ENCODE measurements at places on chromosomes 6 and 20.

DNA sequence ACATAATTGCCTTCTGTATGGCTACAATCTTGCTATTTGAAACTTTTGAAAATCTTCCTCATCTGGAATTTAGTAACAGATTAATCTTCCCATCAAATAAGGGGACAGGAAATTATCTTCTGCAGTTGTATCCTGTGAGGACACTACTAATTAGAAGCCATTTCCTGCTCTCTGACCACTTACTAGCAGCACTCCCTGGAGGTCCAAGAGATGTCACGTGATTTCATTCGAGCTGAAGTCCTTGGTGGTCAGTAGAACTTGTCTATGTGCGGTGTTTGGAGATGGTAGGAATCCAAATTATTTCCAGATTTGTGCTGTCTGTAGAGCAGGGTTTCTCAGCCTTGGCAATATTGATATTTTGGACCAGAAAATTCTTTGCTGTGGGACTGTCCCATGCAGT is 202.5 kb downstream of the TFAP2B start:
- DNase-seq = peak; percentile 52

GRCh38 chr6:26260725-26261490 is 104.1 kb upstream of the BTN3A2 start:
- no peak for DNase-seq

DNA sequence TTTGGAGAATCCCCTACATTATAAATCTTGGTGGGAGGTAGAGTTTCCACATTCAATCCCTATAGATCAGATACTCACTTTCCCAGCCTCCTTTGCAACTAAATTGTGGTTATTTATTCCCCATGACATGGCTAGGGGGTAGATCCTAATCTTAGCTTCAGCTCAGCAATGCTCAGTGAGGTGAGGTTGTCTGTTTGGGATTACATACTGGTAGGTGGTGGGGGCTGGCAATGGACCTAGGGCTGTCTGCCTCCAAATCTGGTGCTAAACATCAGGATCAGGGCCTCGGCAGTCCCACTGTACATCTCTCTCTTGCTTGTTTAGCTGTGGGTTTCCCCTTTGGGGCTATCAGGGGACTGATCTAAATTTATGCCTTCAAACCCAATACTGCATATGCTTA is 45.8 kb upstream of the PMEPA1 start:
- DNase-seq = no peak

GRCh38 chr20:32462900-32463641 is 104.9 kb downstream of the ASXL1 start:
- no peak for DNase-seq

GRCh38 chr6:30130179-30130679 is 5.7 kb upstream of the TRIM40 start:
- no peak for DNase-seq

GRCh38 chr6:137676888-137677287 is 182.7 kb upstream of the OLIG3 start:
- DNase-seq = no peak

DNA sequence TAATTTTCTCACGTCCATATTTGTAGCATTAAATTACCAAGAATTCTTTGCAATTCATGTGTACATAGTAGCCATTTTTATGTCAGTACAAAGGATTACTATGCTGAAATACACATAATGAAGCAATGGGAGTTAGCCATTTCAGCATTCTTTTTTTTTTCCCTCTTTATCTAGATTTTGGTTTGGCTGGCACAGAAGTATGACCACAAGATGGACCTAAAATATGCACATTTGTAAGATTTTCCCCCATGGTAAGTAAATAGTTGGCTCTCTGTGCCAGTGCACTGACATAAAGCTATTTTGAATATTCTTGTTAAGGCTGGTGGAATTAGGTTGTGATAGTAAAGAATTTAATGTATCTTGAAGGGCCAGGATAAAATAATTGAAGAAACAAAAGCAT is 486.1 kb upstream of the BTBD3 start:
- DNase-seq = peak; percentile 69

GRCh38 chr6:27176096-27176495 is 71.4 kb upstream of the PRSS16 start:
- peak; percentile 63 for DNase-seq

DNA sequence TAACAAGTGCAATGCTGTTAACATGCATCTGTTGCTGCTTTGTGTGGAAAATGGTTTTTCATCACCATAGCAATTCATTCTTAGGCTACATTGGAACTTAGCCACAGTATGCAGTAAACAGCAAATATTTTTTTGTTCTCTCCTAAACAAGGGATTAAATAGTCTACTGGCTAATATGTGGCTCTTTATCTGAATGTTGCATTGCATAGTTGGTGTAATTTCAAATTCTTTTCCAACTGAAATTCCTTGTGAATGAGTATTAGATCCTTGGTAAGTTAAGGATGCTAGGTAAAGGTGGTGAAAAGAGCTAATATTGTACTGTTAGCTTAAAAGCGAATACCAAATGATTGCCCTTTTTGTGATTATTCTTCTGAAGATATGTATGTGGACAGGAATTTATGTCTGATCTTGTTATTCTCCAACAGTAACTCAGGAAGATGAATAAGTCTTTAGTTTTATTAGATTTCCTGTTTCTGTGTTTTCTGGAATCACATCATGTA is 958 bp downstream of the MLIP start:
- peak; percentile 11 for DNase-seq

DNA sequence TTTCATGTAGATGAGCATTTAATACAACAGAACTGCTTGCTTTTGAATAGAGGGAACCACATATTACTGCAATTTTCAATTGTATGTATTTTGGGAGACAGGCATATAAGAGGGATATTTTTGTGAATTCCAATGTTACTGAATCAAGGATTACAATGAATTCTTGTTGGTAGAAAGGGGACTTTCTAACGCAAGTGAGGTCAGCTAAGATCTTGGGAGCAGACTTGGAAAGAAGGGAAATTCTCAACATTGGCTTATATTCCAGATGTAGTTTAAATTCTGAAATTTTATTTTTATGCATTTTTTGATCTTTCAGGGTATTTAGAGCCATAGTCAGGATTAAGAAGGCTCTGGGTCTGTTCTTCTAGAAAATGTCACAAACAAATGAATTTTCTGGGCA is 43.3 kb upstream of the CTAGE9 start:
- peak; percentile 37 for DNase-seq

DNA sequence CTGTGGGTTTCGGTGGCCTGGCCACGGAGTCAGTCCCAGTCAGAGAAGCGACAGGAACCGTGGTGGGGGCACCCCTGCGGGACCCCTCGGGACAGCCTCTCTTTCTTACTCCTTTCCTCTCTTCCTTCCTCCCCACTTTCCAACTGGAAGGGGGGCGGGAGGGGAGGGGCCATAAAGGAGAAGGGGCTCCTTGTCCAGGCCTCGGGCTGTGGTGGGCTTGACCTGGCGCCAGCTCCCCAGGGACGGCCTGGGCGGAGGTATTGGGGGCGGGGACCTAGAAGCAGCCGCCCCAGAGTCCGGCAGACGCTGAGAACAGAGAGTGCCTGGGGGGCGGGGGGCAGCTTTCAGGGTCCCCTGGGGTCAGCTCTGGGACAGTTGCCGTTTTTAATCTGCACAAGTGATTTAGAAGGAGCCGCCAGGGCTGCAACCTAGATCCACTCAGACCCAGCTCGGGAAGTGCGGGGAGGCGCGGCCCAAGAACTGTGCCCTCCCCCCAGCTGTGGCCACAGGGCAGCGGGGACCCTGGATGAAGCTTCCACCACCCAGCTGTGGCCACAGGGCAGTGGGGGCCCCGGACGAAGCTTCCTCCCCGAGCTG is 6.4 kb upstream of the ABHD16B start:
- DNase-seq = no peak

DNA sequence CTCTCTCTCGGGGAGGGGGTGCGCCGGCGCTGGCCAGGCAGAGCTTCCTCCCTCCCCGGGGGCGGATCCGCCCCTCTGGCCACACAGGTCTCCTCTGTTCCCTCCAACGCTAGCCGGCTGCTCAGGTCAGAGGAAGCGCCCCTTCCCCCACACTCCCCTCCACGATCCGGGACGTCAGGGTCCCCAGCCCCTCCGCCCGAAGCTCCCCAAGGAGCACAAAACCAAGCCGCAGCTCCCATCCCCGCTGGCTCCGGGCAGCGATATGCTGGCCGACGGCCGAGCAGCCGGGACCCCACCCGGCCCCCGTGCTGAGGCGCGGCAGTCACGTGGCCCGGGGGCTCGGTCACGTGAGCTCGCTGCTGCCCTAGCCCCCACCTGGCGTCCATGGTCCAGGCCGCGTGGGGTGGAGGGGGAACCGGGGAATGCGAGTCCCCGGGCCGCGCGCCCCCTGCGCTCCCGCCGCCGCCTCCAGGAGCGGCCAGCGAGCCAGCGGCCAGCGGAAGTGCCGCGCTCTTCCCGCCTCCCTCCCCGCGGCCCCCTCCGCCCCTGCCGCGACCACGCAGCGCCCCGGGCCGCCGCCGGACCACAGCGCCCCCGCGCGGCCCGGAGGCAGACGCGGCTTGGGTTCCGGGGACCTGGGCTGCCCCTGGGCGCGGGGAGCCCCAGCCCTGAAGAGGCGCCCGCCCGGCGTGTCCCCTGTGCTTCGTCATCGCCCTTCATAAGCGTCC is at the start of gene SLC35B2:
SLC35B2 (minus strand) TSS at position 504 of the 728 bp plus-strand sequence; CDS start at position 386, 118 bp downstream.
- peak; percentile 86 for DNase-seq

DNA sequence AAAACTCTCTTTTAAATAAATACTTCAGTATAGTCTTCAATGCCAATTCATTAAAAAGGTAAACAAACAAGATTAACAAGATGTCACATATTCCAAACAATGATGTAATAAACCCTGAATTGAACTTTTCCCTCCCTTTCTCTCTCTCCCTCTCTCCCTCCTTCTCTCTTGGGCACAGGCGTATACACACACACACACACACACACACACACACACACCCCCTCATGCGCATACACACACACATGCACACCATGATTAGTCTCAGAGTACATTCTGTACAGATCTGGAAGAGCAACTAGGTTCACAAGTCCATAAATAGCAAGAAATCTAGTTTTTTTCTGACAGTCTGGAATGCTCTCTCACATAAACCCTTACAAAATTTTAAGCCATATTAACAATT is 128.3 kb downstream of the DST start:
- no peak for DNase-seq

DNA sequence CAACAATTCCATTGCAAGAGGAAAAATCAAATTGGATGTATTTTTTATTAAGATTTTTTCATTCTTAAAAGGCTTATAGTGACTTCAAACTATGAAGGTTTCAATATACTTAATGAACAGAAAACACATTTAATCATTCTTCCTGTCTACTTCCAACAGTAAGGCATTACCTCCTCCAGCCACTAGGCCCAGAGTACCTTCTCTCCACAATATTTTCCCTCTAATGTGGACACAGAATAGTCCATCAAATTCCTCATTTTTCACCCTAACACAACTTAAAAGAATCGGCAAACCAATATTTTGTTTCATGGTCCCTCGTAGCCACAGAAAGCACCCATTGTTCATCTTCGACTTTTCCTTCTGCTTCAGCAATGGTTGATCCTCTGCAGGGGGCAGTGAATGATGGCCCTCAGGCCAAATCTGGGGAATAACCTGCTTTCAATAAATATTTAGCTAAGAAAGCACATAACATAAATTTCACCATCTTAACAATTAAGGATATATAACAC is 335.4 kb upstream of the ID4 start:
- DNase-seq = no peak

DNA sequence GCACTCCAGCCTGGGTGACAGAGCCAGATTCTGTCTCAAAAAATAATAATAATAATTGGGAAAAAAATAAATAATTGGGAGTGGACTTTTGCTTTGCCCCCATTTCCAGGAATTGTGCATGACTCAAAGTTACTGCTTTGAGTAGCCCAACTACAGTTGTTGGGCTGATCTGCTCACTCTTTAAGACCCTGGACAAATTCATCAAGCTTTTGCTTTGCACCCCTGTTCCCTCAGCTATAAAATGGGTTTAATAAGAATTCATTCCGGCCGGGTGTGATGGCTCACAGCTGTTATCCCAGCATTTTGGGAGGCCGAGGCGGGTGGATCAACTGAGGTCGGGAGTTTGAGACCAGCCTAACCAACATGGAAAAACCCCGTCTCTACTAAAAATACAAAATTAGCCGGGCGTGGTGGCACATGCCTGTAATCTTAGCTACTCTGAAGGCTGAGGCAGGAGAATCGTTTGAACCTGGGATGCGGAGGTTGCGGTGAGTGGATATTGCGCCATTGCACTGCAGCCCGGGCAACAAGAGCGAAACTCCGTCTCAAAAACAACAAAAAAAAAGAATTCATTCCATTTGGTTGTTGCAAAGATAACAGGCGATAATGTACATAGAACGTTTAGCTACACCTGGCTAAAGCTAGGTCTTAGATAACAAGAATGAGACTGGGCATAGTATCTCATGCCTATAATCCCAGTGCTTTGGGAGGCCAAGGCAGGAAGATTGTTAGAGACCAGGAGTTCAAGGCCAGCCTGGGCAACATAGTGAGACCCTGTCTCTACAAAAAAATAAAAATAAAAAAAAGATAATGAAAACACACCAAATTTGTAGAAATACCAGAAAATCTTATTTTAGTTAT is 87.9 kb upstream of the ZNF217 start:
- no peak for DNase-seq

DNA sequence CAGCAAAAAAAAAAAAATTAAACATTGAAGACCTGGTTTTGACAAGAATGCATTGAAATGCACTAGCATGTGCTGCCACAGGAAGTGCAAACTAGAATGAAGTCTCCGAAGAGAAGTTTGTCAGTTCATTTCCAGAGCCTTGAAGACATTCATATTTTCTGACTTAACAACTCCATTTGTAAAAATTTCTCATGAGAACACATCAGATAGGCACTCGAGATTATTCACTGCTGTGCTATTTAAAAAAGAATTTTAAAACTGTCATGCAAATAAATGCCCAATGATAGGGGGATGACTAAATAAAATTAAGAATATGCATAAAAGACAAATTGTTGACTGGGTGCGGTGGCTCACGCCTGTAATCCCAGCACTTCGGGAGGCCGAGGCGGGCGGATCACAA is 394.6 kb upstream of the JARID2 start:
- no peak for DNase-seq

- DNase-seq = no peak
These were observed 774.3 kb upstream of the CHD6 start for GRCh38 chr20:42392442-42392841.

DNA sequence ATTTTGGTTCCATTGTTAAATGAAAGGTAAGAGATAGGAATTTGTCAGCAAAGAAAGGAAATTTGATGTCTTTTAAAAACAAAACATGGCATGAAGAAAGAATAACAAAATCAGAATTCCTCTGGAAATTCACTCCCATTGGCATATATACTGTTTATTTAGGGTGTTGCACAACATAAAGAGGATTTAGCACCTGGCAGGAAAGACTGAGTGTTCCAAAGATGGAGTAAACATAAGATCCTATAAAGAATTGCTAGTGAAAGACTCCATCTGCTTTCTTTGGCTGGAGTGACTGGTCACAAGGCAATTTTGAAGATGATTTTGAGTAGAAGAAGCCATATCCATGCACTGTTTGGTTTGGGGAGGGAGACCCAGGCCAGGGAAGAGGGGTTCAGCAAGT is 62.4 kb downstream of the CD24 start:
- DNase-seq = no peak

DNA sequence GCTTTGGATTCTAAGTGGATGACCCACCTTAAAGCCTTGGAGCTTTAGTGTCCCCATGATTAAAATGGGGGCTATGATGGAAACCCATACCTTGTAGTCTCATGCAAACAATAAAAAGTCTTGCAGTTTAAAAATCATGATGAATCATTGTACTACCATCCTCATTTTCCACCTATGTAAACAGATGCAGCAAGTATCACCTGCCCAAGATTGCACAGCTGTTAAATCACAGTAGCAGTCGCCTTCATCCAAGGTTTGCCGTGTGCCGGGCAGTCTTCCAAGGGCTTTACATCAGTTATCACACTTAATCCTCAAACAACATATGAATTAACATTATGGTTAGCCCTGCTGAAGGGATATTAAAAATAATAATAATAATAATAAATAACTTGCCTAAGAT is 210.3 kb downstream of the FOXA2 start:
- no peak for DNase-seq

GRCh38 chr6:143498428-143498827 is 13.1 kb downstream of the FUCA2 start:
- DNase-seq = peak; percentile 17
